ENCODE measurements at places on chromosomes 12 and 14. TPM values are rescaled to one million over a fixed set of nuclear protein-coding genes. Genes with fewer than 3 reads are reported as not detected.

Gene DAO
- not detected for total RNA-seq

Gene NYNRIN
- total RNA-seq: 6.8 TPM

Gene JPH4
- total RNA-seq: not detected

Gene SLC38A4
- 0.28 TPM for total RNA-seq

Gene SLC2A3
- total RNA-seq: 256 TPM

Gene RASSF3
- 29.3 TPM for total RNA-seq

Measured in regular cardiac myocyte (primary cell).